ENCODE measurements at places on chromosomes 13 and 19.

DNA sequence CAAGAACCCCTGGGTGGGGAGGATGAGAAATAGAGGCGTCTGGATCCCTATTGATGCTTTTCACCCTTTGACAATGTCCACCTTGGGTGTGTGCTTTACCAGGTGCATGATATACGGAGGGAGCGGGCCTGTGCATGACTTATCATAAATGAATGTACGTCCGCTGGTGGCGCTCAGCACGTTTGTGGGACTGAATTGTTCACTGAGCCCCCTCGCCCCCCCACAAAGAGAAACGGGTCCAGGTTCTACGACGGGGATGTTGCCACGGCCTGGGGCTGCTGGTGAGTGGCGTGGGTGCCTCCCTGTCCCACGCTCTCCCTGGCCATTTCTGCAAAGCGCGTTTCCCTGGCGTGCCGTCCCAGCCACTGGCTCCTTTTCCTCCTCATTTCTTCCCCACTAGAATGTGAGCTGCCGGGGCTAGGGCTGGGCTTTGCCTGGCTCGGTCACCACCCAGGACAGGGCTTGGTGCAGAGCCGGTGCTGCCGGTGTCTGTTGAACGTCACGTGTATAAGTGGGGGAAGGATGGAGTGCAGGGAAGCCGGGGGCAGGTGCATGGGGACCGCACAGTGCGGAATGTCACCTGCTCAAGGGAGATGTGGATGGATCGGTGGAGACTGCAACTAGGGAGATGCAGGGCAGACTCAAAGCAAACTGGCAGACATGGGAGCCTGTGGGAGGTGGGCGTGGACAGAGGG lies 21.6 kb downstream of the LRRC4B start:
- DNase-seq: no peak

DNA sequence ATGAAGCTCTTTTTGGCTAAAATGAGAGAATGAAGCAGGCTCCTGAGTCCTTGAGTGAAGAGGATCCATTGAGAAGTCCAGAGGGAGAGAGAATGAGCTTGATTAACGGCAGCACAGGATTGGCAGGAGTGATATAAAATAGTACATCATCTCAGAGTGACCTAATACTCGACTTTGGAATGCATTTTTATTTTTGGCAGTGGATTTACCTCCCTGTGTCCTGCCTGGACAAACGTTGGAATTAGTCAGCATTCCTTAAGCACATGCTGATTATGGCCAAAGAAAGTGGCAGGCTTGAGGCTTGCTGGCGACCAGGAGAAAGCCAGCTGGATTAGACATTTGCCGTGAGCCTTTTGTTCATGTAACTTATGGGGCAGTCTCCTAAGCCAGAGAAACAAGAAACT lies 22.9 kb downstream of the LRCH1 start:
- DNase-seq: peak; percentile 63

DNA sequence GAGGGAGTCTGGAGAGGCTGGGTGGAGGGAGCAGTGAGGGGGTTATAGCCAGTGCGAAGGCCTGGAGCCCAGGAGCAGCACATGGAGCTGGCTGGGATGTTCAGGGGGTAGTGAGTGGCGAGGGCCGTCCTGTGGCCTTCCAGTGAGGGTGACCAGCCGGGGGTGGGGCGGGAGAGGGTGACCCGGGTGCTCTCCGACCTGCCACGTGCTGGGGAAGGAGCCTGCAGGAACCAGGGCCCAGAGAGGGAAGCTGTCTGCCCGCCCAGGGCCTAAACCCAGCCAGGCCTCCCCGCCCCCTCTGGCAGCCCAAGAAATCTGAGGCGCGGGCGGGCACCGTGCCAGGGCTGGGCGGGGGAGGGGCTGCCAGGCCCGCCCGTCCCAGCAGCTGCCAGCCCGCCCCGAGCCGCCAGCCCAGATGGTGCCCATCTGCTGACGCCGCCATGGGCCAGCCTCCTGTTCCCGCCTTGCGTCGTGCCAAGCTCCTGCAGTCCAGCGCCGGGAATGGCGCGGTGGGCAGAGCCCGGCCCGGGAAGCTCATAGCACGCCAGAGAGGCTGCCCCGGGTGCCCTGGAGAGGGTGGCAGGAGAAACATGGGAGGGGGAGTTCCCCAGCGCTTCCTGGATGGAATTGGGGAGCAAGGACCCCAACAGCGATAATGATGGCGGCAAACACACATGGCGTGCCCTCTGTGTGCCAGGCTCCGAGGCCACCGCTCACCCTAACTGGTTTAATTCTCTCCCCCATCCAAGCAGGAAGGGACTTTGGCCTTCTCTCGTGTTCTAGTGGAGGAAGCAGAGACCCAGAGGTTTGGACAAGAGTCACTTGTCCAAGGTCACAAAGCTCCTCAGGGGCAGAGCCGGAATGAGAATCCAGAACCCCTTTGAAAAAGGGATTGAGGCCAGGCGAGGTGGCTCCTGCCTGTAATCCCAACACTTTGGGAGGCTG lies 21.5 kb downstream of the NFIC start:
- DNase-seq: no peak

GRCh38 chr19:49469828-49470614 lies 4.0 kb upstream of the FLT3LG start:
- no peak for DNase-seq

GRCh38 chr13:46281779-46282178 lies 70.1 kb downstream of the LRRC63 start:
- DNase-seq: no peak

Data from fibroblast of skin of left quadriceps (primary cell).